SIG-M5 (cell line): ENCODE measurements at places on chromosomes 11 and 22.

- DNase-seq = no peak
These were observed 83.7 kb downstream of the BLID start for GRCh38 chr11:122032317-122032716.

DNA sequence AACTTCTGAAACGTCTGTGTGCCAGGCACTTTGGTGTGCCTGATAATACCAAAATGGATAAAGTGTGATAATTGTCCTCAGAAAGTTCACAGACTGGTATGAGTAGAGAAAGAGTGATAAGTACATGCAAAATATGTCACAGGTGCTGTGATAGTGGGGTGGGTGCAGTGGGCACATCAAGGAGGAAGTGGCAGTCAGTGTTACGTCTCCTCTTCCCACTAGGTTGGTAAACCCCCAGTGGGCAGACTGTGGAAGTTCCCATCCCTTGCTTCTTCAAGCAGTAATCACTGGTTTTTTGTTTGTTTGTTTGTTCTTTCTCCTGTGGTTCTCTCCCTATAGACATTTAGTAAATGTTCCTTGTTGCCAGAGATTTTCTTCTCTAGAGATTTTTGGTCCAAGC lies 5.4 kb downstream of the RNF121 start:
- no peak for DNase-seq

GRCh38 chr11:121741761-121742361 lies 289.1 kb upstream of the SORL1-AS1 start:
- no peak for DNase-seq

DNA sequence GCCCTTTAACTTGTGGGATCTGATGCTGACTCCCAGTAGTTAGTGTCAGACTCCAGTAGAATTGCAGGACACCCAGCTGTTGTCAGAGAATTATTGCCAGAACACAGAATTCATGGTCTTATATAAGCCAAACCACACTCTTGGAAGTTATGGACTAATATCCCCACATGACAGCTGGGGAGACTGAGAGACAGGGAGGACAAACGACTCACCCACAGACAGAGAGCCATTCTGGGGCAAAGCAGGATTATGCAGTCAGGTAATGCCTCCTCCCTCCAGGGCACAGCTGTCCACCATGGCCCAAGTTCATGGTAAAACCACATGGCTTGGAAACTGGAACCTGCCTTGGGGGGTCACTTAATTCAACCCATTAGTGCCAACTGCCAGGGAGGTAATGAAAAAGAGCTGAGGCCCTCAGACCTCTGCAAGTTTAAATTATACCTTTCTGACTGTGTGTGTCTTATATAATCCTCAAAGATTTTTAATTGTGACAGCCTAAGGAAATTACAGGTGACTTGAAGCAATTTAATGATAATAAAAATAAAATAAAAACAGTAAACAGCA lies 299.5 kb downstream of the BUD13 start:
- DNase-seq = no peak

DNA sequence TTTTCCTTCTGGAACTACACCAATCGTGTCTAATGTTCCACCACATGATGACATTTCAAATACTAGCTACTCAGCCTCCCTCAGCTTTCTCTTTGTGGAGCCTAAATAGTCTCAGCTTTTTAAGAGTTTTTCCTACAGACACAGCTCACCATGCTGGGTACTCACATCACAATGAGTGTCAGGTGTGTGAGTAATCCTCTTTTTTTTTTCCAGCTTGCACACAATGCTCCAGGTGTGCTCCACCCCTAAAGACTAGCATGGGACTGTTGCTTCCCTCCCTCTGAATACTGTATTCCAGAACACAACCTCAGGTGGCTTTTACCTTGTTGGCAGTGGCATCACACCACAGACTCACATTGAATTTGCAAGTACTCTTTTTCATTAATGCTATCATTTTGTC lies 11.7 kb downstream of the BTG4 start:
- no peak for DNase-seq
